Esophagus squamous epithelium (tissue), 5 donors: ENCODE measurements at places on chromosomes 7 and 10.

DNA sequence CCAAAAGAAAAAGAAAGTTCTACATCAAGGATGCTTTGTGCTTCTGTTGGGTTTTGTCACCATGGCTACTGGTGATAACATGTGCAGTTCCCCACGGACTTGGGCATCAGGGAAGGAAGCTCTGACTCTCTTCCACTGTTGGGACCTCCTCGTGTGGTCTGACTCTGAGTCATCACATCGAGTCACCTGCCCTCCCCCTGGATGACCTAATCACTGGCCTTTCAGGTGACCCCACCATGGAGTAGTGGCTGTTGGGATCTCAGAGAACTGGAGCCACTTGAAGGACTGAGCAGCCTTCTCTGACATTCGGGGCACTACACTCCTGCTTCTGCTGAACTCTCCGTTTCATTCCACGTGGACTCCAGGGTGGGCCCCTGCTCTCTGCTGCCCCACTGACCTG lies 60.8 kb upstream of the DOCK1 start:
- no peak for DNase-seq

GRCh38 chr10:5293691-5294550 lies 70.8 kb upstream of the UCN3 start:
- DNase-seq, result no peak

- no peak for DNase-seq
These were observed 358.7 kb downstream of the PHF14 start for GRCh38 chr7:11332186-11332864.

DNA sequence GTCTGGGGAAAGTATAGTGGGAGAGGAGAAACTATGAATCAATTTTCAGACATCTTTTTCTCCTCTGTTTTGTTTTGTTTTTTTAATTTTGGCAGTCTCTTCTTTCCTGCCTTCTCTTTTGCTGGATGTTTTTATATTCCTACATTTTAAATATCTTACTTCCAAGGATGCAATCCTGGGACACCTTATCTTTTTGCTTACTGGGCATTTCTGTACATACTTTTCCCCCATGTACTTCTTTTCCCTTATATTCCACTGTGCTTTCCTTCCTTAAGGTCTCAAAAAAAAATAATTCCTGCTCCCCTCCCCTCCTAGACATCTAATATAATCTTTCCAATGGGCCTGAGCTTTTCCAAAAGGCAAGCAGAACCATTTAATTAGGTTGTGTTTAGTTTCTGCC lies 701.1 kb downstream of the NRG3 start:
- no peak for DNase-seq
